Activated T-cell treated with anti-CD3 and anti-CD28 coated beads for 48 hours (primary cell): ENCODE measurements at places on chromosomes 16 and 17.

DNA sequence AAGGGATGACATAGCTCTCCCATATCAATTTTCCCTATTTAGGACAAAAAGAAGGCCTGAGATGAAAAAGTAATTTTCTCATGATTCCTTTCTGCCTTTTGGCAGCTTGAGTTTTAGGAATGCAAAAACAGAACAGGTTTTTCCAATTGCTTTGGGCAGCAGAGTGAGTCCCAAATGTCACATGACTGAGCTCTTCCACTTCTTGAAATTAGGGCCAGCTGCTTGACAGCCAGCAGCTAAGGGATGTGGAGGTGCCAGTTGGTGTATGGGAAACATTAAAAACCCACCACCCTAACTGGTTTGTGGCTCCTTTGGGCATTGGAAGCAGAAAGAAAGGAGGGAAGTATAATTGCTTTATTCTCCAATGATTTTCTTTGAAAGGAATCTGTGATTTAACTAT is 133.8 kb upstream of the FAM20A start:
- no peak for DNase-seq

DNA sequence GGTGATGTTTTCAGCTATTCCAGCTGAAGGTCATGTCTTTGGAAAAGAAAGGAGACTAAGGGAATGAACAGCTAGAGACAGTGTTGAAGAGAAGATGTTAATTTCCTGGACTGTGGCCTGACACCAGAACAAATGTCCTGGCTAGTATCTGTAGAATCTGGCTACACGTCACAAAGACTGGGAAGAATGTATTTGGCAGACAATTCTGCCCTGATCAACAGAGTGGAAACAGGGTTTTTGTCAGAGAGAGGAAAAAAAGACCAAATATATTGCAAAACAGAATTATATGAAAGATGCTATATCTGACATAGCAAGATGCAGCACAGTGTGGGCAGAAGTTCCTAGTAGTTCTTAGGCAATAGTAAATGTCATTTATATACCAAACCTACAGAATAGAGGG is 17.0 kb upstream of the ANKFN1 start:
- DNase-seq: no peak

DNA sequence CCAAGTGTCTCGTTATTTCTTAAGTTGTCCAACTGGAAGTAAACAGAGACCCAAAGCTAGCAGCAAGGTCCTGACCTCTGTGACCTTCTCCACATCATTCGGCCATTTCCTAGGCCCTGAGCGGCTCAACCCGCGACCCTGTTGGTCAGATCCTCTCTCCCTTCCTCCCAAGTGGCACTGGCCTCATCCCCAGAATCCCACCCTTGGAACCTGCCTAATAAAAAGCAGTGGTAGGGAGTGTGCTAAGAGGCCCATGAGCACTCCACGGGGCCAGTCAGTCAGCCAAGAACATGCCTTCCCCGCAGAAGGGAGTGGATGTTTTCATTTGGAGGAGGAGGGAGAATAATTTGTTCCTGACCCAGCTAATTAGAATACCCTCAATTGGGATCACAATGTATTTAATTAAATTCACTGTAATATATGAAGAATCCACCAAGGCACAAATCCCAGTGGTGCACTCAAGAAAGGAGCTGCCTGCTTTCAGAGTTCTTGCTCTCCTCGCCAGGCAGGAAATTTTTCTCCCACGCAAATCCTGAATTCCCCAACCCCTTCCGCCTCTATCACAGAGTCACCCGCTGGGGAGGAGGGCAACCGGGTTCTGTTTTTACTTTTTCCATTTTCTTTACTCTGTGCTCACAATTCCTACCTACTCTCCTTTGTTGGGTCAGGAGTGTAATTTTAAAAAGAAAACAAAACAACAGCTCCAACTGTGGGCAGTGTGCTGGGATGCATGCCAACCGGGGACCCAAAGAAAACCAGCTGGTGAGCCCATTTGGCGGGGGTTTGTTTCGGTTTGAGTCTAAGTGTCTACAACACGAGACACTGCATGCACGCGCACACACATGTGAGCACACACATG is 153.4 kb downstream of the ZFHX3 start:
- no peak for DNase-seq

GRCh38 chr17:8015957-8016631 is 13.7 kb downstream of the GUCY2D start:
- DNase-seq: peak; percentile 25

DNA sequence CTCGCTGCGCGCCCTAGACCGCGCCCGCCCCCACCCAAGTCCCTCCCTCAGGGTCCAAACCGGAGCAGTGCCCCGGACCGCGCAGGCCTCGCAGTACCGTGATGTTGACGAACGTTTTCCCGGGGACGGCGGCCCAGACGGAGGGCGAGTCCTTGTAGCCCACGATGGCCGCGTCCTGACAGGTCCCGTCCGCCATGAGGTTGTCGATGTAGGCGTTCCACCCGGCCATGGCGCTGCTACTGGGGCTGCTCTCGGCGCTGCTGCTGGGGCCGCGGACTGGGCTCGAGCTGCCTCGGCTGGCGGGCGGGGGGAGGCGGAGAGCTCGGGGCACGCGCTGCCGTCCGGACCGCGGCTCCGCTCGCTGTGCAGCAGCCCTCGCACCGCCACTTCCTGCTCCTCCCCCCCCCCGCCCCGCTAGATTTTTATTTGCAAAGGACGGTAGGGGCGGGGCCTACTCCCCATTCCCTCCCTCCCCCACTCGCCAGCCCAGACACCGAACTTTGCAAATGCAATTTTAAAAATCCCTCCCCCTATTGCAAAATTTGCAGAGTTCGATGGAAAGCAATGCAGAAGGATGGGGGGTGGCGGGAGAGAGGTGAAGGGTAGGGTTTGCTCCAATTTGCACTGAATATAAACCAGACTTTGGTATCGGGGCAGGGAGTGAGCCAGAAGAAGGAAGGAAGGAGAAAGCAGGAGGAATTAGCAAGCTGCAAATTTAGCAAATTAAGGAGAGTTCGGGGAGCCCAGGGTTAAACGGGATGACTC is at the start of gene PFN1:
Gene PFN1, minus strand, starts transcription at position 365 of the 765 bp plus-strand sequence. Its CDS starts 136 bp downstream, at position 229.
- DNase-seq: peak; percentile 89

DNA sequence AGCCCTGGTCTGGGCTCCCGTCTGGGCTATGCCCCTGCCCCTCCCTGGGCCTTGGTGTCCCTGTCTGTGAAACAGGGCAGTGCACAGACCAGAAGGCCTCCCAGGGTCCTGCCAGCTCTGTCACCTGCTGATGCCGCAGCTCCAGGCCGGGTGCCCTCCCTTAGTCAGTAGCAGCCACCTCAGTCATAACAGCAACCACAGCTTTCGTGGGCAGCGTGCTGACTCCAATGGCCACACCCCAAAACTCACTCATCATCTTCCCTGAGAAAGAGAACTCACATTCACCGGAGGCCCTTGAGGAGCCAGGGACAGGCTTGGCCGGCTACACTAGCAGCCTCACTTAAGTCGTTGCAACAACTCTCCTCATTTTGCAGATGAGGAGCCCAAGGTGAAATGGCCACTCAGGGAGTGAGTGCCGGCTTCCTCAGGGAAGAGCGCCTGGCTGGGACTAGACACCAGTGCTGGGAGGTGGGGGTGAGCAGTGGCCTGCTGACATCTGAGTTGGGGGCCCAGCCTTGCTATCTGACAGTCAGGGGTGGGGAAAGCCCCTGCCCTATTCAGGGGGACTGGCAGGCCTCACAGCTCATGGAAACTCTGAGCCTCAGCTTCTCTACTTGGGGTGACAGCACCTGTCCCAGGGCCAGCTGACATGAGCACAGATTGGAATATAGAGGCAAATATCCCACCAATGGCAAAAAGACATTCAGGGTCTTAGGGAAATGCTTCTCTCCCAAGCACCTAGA is 22.6 kb downstream of the SLC5A10 start:
- peak; percentile 49 for DNase-seq

DNA sequence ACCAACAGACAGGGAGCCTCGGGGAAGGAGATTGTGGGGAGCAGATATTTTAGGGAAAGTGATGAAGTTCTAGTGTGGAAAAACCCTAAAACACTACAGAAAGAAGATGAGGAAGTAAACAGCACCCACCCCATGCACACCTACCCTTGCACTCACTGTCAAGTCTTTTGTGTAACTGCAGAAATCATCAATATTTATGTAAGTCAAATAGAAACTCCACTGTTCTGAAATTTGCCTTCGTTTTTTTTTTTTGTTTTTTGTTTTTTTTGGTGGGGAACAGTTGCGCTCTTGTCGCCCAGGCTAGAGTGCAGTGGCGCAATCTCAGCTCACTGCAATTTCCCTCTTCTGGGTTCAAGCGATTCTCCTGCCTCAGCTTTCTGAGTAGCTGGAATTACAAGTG is 273.4 kb downstream of the CPPED1 start:
- no peak for DNase-seq

- DNase-seq: no peak
Measured at GRCh38 chr16:16120044-16120381, 103.3 kb downstream of the ABCC6 start.

GRCh38 chr17:43627653-43628052 is 34.1 kb downstream of the MEOX1 start:
- no peak for DNase-seq

DNA sequence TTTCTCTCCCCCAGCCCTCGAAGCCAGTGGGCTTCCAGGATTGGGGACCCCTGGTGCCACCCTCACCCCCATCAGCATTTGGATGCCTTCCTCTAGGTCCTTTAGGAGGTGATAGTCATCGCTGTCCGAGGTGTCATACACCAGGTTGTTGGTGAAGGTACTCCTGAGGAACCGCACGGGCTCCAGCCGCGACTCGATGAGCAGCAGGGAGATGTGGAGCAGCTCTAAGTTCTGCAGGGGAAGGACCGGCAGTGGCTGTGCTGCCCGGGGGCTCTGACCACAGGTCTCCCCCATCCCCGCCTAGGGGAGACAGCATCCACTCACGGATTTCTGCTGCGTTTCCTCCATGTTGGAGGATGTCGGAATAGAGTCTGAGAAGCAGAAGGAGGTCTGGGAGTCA is 962 bp downstream of the CSHL1 start:
- no peak for DNase-seq

DNA sequence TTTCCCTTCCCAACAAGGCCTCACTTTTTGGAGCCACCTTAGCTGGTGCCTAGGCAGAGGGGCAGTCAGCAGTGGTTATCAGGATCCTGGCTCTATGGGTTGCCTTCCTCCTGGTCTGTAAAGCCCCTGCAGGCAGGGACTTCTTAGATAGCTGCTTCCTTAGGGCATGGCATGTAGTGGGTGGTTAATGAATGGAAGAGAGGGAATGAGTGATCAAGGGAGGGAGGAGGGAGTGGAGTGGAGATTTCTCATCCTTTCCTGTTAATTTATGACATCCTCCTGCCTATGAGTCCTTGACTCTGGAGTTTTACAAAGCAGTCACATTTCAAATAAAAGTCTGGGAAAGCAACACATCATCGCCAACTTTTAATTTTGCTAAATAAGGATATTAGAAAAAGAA is 40.7 kb downstream of the SNX20 start:
- no peak for DNase-seq

DNA sequence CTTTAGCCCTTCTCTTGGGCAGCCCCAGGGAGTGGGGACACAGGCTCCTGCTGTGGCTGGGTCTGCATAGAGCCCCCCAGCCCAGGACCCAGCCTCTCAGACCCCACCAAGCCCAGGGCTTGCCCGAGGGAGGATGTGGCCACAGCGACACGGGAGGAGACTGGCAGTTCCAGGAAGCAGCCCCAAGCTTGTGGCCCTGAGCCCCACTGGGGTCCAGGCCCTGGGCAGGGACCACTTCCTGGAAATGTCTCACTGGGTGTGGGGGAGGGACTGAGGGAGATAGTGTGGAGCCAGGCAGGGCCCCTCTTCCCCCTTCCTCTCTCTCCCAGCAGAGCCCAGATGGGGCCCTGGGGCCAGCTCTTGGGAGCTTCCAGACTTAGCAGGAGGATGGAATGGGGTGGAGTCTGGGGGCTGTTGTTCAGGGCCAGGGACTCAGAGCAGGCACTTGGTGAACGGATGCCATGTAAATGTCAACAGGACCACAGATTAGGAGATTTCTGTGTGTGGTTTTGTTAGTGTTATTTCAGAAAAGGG is 35.3 kb downstream of the ADGRG5 start:
- no peak for DNase-seq

- peak; percentile 51 for DNase-seq
Measured at GRCh38 chr16:4613636-4614570, 785 bp downstream of the UBALD1 start.

- DNase-seq: no peak
Measured at GRCh38 chr17:55681342-55681700, 41.3 kb downstream of the TMEM100 start.

DNA sequence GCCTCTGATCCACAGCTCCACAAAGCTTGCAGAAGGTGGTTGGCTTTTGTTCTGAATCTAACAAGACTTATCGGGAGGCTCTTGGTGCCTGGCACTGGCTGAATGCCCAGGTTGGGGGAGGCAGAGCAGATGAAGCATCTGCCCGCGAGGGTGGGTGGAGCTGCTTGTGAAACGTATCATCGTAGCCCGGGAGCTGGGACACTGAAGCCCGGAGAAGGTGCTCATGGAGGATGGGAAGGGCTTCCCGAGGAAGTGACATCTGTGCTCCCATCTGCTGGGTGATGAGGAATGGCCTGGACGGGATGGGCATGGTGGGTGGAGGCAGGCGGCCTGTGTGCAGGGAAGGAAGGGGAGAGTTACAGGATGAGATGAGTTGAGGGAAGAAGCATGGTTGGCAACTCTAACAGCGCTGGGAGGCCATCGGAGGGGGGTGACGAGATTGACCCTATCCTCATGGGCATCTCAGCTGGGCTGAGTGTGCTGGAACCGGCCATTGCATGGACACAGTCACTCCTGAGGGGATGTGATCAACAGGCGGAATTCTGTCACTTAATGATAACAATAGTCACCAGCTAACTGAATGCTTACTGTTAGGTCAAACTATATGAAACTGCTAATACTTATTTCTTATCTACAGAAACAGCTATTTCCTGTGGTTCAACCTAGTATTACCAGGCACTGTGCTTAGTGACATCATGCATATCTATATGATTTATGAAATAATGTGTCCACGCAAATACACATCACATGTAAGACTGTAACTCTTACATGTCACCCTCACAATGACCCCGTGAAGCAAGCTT is 102.7 kb downstream of the ABCC6 start:
- no peak for DNase-seq

GRCh38 chr17:77117415-77117814 is 23.4 kb upstream of the SEC14L1 start:
- DNase-seq: no peak

GRCh38 chr16:898761-899682 is 71.8 kb downstream of the LMF1 start:
- no peak for DNase-seq

GRCh38 chr17:32487473-32488176 is 832 bp downstream of the CDK5R1 start:
- no peak for DNase-seq

- DNase-seq: no peak
Measured at GRCh38 chr16:26717826-26718225, 348.9 kb upstream of the C16orf82 start.

GRCh38 chr16:21260870-21261791 is 17.0 kb downstream of the CRYM start:
- no peak for DNase-seq

GRCh38 chr17:6940186-6940649 is 55.6 kb upstream of the ALOX12 start:
- DNase-seq: no peak

GRCh38 chr17:74276051-74276476 is 2.0 kb downstream of the DNAI2 start:
- DNase-seq: no peak
